Inflammatory macrophage (primary cell): ENCODE measurements at places on chromosomes 4 and X.
A peak's percentile ranks its signal among the peaks of the same experiment; 100 is the strongest.

DNA sequence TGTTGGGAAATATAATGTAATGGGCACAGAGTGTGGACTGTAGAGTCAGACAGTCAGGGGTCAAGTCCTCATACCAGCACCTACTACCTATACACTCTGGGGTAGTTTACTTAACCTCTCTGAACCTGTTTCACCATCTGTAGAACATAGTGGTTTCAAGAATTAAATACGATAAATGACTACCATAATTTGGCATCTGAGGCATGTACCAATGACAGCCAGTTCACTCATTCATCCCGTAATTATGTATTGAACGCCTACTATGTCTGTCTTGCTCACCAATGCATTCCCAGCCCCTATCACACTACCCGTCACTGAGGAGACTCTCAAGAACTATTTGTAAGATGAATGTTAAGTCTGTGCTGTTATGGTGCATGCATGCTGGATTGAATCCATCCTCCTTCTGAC lies 2.0 kb upstream of the FGB start:
- no peak for DNase-seq

GRCh38 chrX:110588164-110588563 lies 207.5 kb downstream of the CHRDL1 start:
- no peak for DNase-seq

- DNase-seq, result no peak
Measured at GRCh38 chr4:7287274-7287917, 95.1 kb downstream of the SORCS2 start.

DNA sequence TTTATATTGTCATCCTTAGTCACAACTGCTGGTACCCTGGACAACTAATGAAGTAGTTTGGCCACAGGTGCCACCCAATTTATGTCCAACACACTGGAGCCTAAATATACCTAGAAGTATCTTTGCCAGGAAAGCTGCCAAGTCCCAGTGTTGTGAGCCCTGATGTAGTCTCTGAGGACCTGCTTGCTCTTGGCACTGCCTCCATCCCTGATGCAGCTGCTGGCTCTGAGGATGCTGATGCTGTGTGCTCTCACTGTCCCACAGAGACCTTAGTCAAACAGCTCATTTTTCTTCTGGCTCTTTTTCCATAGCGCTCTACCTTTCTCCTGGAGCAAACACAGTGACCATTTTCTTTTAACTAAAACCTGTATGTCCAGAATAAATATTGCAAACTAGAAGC lies 1535.4 kb upstream of the ADGRL3 start:
- no peak for DNase-seq

DNA sequence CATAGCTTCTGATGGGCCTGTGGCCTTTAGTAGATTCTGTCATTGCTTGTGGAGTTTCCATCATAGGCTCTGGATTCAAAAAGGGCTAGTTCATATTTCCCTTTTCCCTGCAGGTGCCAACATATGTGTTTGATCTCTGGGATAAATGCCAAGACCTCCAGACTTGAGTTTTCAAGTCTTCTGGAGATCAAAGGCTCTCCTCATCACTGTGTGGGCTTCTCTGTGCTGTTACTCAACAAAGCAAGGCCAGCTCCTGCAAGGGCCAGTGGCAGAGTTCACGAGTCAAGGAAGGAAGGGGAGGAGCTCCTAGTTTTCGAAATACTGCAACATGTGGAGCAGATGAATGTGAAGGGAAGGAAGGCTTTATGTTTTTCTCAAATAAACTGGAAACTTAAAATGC lies 62.7 kb upstream of the SCML1 start:
- peak; percentile 58 for DNase-seq

GRCh38 chr4:186946682-186947294 lies 223.1 kb upstream of the FAT1 start:
- no peak for DNase-seq

DNA sequence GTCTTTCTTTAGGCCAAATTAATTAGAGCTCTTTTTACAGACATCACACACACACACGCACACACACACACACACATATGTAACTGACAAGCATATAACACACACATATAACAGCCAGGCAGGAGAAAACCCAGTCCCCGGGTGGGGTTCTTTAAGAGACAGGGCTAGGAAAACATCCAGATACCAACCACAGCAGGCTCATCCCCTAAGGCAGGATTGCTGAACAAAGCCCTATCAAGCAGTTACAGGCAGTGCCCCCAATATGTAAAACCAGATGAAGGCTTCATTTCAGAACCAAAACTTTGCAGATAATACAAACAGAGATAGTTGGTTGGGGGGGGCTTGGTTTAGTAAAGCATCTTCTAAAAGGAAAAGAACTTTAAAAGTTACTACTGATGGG lies 18.0 kb upstream of the FAM47E start:
- DNase-seq, result no peak

DNA sequence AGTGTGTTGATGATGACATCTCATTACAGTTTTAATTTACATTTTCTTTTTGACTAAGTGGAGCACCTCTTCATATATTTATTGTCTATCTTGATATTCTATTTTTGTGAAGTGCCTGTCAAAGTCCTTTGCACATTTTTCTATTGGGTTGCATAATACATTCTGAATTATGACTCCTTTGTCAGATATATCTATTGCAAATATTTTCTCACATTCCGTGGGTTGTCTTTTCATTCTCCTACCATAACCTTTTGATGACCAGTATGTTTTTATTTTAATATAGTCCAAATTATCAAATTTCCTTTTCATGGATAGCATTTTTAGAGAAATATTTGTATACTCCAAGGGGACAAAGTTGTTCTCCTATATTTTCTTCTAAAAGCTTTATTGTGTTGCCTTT lies 126.4 kb downstream of the PJA1 start:
- DNase-seq, result no peak

DNA sequence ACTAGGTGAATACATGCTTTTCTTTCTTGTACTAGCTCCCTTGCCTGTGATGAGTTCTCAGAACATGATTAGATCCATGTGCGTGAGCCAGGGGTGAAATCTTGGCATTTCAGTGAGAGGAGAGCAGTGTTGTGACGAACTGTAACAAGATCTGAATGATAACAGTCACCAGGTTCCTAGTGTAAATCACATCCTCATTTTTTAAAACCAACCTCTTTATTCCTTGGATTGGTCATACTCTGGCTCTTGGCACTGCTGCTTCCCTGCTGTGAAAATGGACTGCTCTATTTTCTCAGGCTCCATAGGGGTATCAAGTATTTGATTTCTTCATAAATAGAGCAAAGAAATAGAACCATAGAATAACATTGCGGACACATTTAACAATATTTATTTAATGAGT lies 206.3 kb downstream of the SLC4A4 start:
- DNase-seq, result no peak

- DNase-seq, result no peak
Measured at GRCh38 chr4:43822621-43823020, 626.0 kb downstream of the KCTD8 start.

GRCh38 chrX:69309074-69309792 lies 144.0 kb upstream of the PJA1 start:
- DNase-seq, result no peak

DNA sequence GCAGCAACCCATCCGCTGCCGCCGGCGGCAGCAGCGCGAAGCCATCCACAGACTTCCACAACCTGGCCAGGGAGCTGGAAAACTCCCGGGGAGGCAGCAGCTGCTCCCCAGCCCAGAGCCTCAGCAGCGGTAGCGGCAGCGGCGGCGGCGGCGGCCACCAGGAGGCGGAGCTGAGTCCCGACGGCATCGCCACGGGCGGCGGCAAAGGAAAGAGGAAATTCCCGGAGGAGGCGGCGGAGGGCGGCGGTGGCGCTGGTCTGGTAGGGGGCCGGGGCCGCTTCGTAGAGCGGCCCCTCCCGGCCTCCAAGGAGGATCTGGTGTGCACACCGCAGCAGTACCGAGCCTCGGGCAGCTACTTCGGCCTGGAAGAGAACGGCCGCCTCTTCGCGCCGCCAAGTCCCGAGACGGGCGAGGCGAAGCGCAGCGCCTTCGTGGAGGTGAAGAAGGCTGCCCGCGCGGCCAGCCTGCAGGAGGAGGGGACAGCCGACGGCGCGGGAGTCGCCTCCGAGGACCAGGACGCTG lies 4.9 kb downstream of the PRDM8 start:
- DNase-seq, result peak; percentile 77

DNA sequence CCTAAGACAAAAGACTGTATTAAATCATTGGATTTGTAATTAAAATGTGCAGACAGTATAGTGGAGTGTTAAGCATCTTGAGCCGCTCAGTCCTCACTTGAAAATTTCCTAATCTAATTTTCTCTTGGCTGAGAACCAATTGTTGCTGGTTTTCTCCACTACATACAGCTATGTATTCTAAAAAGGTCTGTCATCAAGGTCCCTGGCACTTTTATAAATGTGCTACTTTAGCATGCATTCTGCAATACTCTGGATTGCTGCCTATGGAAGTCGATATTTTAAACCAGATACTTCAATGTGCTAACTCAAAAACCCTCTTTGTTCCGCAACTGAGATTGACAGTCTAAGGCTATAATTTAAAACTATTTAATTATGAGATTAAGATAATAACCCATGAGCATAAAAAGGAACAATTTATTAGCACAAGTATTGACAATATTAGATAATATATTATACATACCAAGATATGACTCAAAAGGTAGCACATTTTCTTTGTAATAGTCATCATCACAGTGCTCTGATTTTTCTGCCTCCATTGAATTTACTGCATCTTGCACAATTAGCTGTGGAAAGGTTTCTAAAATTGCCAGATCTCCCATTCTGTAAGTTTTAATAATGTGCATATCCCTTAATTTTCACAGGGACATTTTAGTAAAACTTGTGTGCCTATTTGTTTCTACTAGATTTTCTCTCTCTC lies 815.1 kb downstream of the ADGRL3 start:
- DNase-seq, result no peak

- DNase-seq, result no peak
Measured at GRCh38 chr4:158786955-158787354, 18.1 kb downstream of the FNIP2 start.

DNA sequence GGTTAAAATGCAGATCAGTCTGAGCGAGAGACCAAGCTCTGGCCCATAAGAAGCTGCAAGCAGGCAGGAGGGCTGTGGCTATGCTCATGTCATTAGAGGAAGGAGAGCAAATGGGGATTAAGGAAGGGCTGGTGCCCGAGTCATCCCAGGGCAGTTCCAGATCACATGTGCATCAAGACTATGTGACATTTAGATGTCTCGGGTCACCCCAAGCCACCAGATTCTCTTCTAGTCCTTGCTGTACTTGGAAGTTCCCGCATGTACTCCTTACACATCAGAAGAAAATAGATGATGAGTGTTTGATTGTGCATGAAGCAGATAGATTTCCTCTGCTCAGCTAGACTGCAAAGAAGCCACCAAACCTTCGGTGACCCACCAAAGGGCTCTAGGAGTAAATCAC lies 42.1 kb upstream of the KLHL34 start:
- peak; percentile 25 for DNase-seq

DNA sequence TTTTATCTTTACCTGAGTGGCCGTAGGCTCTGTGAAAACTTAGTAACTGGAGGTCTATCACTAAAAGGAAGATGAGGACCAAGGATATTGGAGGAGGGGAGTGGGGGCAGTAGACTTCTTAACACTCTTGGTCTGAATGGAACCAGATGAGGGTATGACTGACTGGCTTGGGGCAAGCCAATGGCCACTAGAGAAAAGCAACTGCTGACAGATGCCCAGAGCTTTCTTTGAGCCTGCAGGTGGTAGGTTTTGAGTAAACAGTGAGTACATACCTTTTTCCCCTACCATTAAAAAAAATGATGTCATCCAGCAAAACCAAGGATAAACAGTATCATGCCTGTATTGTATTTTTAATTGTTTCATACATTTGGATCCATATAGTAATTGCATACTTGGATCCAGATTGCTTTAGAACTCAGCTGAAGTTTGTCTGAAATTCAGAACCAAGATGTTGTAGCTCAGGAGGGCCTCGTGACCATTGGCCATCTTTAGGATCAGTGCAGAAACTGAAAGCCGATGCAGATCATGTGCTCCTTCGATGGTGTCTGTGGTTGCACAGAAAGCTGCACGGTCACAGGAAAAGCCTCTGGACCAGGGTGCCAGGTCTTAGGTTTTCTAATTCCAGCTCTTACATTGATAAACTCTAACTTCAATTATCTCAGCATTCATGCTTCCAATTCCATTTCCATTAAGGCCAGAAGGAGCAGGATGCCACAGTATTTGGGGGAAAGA lies 131.0 kb downstream of the PDGFRA start:
- DNase-seq, result no peak

DNA sequence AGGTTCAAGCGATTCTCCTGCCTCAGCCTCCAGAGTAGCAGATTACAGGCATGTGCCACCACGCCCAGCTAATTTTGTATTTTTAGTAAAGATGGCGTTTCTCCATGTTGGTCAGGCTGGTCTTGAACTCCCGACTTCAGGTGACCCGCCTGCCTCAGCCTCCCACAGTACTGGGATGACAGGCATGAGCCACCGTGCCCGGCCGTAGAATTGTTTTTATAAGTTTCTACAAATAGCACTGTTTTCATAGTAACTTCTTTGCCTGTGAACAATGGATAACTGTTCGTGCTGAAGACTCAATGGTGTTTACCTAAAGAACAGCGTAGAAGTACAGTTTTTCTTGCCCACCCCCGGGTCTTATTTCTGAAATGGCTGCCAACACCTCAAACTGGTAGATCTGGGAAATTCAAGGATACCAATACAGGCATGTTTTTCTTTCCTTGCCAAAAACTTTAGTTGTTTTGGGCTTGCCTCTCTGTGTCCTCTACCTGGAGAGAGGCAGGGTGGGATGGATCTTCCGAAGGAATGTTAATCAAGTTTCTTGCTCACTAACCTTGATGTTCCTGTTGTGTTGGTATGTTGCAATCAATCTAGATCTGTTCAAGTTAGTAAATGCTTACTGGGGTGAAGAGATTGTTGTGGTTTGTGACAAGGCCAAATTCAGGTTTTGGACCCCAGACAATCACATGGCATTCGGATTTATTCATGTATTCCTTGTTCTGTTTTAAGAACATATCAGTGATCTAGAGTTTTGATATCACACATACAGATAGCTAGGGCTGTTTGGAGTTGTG lies 2.8 kb upstream of the RUFY3 start:
- DNase-seq, result no peak

DNA sequence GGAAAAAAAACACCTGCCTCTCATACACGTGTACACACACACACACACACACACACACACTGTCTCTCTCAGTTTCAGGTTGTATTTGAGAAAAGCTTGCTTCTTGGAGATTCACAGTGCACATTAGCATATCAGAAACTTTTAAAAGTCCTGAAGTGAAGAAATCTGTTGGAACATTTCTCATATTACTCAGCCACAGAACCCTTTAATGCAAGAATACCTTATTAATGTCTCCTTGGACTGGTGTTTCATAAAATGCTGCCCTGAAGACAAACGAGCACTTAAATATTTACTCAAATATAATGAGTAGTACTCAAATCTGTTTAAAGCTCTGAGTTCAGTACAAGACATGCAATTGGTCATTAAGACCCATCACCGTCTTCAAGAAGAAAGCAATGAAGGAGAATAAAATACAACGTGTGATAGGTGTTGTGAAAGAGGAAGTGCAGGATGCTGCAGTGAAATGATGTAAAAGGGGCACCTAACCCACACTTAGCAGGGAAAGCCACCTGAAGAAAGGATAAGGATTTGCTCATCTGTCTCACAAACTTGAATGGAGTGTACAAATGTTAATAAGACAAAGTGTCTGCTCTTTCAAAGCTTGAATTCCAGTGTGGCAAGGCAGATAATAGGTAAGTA lies 57.0 kb downstream of the DCLK2 start:
- DNase-seq, result no peak
